NCI-H510A treated with DMSO at 0.1 percent for 48 hours (cell line): ENCODE measurements at places on chromosomes 13 and 19.
A peak's percentile ranks its signal among the peaks of the same experiment; 100 is the strongest.

DNA sequence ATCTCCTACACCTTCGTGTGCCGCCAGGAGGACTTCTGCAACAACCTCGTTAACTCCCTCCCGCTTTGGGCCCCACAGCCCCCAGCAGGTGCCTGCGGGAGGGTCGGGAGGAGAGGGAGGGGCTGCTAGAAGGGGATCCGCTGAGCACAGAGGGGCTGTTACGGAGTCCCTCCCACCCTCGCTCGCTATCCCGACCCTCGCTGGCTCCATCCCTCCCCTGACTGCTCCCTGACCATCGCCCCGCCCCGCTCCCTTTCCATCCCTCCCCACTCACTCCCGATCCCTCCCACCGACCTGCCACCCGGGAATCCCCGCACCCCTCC is 780 bp downstream of the CD177 start:
- no peak for DNase-seq

GRCh38 chr13:104683789-104684188 is 1617.6 kb upstream of the SLC10A2 start:
- no peak for DNase-seq

DNA sequence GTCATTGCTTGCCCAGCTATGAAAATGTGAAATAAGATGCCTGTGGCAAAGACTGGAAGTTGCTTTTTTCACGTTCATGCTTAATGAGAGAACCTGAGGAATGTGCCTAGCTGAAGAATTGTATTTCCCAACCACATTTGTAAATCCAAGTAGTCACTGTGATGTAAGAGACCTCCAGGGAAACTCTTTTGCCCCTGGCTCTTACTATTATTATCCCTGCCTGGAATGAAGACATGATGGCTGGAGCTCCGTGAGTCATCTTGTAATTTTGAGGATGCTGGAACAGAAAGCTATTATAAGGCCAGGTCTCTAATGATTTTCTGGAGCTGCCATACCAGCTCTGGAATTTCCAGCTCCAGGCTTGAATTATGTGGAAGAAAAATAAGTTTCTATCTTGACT is 894.3 kb downstream of the DIAPH3 start:
- no peak for DNase-seq

GRCh38 chr19:45446944-45447343 is 20.9 kb upstream of the FOSB start:
- DNase-seq, result no peak

DNA sequence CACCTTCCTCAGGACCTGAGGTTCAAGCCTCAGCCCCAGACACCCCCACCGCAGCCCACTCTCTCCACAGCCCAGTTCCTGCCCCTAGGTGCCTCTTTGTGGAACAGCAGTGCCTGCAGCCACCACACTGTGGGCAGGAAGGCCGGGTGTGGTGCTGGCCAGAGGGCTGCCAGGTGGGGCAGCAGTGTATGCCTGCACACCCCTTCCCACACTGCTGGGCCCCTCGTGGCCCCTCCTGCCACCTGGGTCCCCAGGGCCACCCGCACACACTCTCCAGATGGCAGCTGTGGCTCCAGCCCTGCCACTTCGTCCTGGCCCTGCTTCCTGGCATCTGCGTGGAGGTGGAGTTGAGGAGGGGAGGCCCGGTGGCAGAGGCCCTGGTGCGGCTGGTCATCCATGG is 35.1 kb downstream of the HPN start:
- no peak for DNase-seq

- DNase-seq, result no peak
Observed at GRCh38 chr19:49543032-49543431, 15.2 kb downstream of the RCN3 start.

- DNase-seq, result no peak
Observed at GRCh38 chr13:29957320-29957719, 106.9 kb upstream of the UBL3 start.

DNA sequence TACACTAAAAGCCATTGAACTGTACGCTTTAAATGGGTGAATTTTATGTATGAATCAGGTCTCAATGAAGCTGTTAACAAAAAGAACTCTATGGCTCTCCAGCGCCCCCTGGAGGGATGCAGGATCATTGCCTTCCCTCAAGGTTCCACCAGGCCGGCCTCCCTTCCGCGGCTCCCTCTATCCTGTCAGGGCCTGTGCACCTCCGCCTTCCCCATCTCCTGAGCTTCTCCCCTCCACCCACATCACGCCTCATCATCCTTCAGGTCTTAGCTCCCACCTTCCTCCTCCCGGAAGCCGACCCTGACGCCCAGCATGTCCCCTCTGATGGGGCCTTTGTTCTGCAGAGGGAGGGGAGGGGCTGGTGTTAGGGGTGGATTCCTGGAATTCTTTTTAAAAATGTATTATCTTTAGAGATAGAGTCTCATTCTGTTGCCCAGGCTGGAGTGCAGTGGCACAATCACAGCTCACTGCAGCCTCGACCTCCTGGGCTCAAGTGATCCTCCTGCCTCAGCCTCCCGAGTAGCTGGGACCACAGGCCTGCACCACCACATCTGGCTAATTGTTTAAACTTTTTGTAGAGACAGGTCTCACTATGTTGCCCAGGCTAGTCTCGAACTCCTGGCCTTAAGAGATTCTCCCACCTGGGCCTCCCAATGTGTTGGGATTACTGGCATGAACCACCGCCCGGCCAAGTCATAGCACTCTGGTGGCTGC is 27.7 kb downstream of the MEIS3 start:
- peak; percentile 63 for DNase-seq
